ENCODE measurements at places on chromosomes 4 and X. TPM values are rescaled to one million over a fixed set of nuclear protein-coding genes. Genes with fewer than 3 reads are reported as not detected.

DNA sequence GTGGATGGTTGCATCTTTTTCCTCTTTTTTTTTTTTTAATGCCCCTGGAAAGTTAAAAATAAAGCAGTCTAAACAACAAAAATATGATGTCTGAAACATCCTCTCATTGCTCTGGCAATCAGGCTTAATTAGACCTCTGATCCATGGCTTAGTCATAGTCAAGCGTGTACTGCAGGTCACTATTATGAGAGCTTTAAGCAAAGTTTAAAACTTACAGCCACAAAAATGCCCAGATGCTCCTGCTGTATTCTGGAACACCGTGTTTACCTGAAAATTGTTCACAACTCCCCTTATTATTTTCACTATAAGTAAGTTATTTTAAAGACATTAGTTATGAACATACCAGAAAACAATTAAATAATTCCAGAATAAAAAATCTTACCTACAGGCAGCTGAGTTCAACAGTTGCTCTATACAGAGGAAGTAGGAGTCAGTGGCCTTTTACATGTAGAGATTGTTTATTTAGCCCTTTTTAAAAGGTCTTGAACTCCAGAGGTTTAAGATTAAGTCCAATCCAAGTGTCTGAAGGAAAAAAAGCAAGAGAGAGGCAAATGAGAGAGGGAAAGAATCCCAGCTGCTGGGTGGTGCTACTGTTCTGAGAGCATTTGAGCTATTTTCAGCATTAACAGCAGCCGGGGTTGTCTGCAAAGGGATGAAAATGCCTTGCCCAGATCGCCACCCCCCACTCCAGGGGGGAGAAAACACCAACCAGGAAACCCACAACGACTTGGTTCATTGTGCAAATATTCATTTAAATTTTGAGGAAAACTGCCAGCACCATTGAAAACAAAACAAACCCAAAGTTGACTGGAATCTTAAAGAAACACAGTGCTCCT lies 36.9 kb downstream of the SORBS2 start:
- no peak overlapping the region for H3K4me3 ChIP-seq
- no peaks in the 10 kb centered on the region for H3K36me3 ChIP-seq
- DNase-seq, result no peak

- H3K27ac ChIP-seq, result no peak overlapping the region
- no peak for DNase-seq
- no peaks in the 10 kb centered on the region for H3K4me1 ChIP-seq
- H3K27me3 ChIP-seq, result no peaks in the 10 kb centered on the region
Measured at GRCh38 chrX:40806513-40807220, 71.3 kb upstream of the MED14 start.

DNA sequence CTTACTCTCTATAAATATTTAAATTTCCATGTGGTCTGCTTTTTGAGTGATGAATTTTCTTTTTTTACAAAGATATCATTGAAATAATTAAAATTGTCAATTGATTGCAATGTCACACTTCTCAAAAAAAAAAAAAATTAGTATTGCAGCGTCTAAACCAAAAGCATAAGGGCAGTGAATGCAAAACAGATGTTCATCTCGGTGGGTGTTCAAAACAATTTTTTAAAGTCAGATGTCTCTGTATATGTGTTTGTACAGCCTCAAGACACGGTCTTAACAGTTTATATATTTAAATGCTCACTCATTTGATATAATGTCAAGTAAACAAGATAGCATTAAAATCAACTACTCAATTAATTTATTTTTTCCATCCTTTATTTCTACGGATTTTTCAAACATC lies 52.3 kb downstream of the PALLD start:
- DNase-seq, result no peak
- no peaks in the 10 kb centered on the region for H3K4me1 ChIP-seq
- no peaks in the 10 kb centered on the region for H3K27me3 ChIP-seq
- H3K27ac ChIP-seq, result no peak overlapping the region

GRCh38 chr4:81913427-81913879 lies 441.7 kb upstream of the RASGEF1B start:
- peak; percentile 74 for DNase-seq
- H3K36me3 ChIP-seq, result no peaks in the 10 kb centered on the region
- H3K27ac ChIP-seq, result no peak overlapping the region
- H3K4me1 ChIP-seq, result peaks cover 5% of the 10 kb centered on the region
- H3K4me3 ChIP-seq, result no peak overlapping the region

- H3K4me3 ChIP-seq, result peak overlapping the region; percentile 83
- DNase-seq, result peak; percentile 58
- no peaks in the 10 kb centered on the region for H3K27me3 ChIP-seq
- peak overlapping the region; percentile 83 for H3K27ac ChIP-seq
Measured at GRCh38 chr4:8200302-8200975, 1.3 kb downstream of the SH3TC1 start.

DNA sequence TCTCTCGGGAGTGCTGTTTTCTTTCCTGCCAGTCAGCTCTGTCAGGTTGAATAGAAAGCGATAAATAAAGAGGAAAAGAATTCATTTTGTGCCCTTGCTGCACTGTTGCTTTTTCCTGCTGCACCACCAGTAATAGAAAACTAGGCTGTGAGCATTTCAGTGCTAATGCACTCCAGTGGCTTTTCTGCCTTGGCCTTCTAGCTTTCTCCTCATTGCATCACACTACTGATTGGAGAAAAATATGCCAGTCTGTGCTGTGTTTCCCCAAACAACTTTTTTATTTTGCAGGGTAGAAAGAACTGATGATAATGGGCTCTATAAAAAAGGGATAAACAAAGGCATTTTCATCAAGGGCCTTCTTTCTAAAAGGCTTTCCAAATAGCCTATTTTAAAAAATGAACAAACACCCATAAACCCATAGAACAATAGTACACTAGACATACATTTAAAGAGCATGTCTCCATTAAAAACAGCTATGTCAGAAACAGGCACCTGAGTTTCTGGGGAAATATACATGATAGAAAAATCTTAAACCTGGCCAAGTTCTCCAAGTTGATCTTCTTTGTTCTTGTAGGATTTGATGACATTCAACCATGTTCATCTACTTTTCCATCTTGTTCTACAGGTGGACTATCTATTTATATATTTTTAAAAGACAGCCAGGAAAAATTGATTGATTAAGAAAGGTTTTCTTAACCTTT lies 86.3 kb downstream of the GPRIN3 start:
- H3K27ac ChIP-seq, result no peak overlapping the region
- H3K27me3 ChIP-seq, result peaks cover 3% of the 10 kb centered on the region
- no peak overlapping the region for H3K4me3 ChIP-seq

The DCAF4L1 gene
- 0.31 TPM for total RNA-seq

All from activated CD8-positive, alpha-beta T cell treated with anti-CD3 and anti-CD28 coated beads for 36 hours (primary cell).